AG08396 (cell line): ENCODE measurements at places on chromosomes 1 and 21.

GRCh38 chr1:29749024-29749945 is 513.0 kb downstream of the PTPRU start:
- DNase-seq, result no peak

- DNase-seq, result no peak
Observed at GRCh38 chr1:190172651-190173430, 304.8 kb downstream of the BRINP3 start.

DNA sequence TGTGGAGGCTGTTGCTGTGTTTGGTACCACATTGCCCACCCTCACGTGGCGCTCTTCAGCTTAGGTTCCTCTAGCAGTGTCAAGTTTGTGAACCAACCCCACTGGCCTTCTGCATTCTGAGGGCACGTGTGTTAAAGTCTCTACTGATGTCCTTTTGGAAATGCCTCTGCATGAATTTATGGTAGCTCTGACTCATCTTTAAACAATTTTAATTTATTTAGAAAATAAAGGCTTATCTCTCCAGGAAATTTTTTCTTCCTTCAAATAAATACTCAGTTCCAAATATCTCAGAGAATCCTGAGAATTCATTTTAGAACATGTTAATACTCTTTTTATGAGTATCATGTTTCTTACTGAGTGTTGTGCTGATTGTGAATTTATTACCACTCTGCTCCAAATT is 5.5 kb downstream of the CD1D start:
- no peak for DNase-seq

DNA sequence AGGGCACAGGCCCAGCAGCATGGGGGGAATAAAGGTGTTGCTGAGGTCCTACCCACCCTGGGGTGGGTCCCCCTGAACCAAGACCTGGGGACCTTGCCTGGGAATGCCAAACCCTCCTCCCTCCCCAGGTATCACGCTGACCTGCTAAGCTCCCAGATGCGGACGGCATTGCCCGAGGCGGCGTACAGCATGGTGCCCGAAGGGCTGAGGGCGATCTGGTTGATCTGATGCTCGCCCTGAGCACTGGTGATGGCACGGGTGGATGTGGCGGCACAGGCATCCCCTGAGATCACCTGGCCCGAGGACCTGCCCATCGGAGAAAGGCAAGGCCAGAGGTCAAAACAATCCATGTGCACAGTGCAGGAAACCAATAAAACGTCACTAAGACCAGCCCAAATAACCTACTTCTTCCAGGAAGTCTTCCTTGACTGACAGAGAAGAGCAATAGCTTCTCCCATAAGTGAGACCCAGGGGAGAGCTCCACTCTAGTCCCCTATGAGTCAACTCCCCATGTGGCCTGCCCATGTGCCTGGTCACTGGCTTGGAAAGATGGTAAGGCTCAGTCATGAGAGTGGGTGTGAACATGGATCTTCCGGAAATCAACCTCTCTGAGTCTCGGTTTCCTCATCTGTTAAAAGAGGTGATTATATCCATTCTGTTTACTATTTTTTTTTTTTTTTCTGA is 46.3 kb downstream of the KIF21B start:
- no peak for DNase-seq

- no peak for DNase-seq
Observed at GRCh38 chr1:88799491-88799890, 91.9 kb downstream of the GTF2B start.

- DNase-seq, result no peak
Observed at GRCh38 chr1:183804387-183804786, 533 bp upstream of the RGL1 start.

DNA sequence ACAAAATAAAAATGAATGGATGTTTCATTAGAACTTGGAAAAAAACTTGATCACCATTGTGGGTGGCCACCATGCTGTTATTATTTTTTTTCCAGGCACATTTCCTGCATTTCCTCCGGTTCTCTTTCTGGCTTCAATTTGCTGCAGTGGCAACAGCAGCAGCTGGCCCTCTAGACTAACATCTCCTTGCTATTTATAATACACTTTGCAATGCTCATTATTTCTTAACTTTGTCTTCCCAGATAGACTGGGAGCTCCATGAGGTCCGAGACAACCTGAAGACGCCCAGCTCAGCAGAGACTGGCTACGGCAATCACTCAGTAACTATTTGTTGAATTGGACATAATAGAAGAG is 53.4 kb upstream of the ATP5PO start:
- no peak for DNase-seq

DNA sequence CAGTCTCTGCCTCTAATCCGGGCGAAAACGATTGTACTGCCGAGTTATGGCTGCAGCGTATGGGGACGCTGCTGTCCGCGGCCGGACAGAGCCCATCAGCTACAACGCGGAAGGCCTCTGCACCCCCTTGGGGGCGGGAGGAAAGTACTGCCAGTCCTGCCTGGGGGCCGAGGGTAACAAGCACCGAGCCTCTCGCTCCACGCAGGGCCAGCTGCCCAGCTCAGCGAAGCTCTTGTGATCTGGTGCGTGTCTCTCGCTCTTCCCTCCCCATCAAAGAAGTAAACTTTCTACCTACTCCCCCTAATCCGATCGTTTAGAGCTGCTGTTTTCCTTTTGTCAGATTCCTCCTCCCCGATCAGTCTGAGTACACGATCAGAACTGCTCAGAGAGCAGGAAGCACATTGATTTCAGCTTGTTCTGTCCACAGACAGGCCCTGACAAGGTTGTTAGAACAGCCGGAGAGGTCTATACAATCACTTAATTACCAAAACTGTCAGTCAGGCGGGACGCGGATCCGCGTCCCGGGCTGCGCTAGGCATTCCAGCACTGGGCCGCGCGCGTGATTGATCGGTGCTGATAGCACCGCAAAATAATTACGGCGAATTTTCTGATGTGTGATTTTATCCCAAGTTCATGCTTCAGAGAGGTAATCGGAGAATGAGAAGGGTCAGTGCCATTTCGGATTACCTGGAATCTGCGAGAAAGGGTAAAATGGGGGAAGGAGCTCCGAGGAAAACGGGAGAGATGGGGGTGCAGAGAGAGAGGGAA is 8.7 kb upstream of the BARHL2 start:
- DNase-seq, result peak; percentile 27

DNA sequence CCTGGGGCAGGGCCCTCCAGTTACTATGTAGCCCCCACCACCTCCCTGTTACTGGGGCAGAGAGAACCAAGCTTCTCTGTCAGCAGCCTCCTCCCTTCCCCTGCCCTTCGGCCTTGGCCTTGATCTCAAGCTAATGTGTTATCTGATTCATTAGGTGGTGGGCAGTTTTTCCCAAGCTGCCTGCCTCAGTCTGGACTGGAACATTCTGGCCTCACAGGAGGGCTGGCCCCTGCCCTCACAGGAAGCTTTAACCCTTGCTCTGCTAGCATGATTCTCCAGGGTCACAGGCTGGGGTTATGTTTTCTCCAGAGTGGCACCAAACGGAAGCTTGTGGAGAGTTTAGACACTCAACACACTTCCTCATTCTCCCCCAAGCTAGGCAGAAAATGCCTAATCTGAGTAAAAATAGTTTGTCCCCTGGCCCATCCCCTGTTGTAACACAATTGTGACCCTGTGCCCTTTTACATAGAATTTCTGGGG is 37.2 kb upstream of the SLC6A9 start:
- no peak for DNase-seq

- no peak for DNase-seq
Observed at GRCh38 chr1:31796707-31797106, 19.1 kb downstream of the SPOCD1 start.

DNA sequence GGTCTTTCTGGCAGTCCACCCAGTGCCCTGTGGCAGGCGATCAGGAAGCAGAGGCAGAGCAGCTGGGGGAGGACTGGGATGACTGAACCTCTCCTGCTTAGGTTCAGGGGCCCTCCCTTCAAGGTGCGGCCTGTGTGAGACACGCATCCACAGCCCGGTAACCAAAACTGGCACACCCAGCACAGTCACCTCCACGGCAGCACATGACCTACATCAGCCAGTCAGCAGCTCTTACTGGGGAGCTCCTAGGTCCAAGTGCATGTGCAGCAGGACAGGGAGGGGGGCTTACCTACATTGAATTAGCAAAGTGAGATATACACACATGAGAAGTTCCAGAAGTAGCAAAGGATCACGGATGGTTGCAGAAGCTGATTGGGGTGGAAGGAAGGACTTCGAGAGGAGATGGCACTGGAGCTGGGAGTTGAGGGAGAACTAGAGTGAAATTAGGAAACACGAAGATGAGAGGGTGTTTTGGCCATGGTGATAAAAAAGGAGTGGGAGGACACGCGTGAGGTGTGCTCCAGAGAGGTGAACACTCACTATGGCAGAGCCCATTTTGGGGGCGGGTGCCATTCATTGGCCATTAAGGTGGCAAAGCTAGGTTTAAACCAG is 51.4 kb upstream of the IRF2BP2 start:
- no peak for DNase-seq

GRCh38 chr1:205275916-205276688 is 45.4 kb downstream of the NUAK2 start:
- no peak for DNase-seq

DNA sequence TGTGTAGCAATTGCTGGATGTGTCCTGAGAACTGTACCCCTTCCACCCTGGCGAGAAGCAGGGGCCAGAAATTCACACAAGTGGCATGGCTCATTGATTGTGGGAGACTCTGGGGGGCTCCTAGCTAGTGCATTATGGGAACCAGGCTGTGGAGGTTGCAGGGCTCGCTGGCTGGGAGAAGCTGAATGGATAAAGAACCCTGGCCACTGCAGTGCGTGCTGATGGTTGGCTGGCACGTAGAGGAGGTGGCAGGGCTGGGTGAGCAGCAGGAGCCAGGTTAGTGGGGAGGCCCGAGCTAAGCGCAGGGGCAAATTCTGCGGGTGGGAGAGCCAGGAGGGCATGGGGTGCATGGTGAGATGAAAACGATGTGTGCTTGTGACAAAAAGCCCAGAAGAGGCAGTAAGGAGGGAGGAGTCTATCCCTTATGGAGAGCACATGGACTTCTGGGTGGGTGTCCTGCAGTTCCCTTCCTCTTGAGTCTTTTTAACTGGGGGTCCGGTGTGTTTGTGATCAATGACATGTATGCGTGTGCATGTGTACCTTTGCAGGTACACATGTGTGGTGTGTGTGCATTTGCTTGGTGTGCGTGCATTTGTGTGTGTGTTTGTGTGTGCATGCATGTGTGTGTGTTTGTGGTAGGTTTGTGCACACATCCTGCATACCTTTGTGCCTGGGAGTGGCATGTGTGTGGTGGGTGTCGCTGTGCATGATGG is 3.6 kb downstream of the GUK1 start:
- no peak for DNase-seq

DNA sequence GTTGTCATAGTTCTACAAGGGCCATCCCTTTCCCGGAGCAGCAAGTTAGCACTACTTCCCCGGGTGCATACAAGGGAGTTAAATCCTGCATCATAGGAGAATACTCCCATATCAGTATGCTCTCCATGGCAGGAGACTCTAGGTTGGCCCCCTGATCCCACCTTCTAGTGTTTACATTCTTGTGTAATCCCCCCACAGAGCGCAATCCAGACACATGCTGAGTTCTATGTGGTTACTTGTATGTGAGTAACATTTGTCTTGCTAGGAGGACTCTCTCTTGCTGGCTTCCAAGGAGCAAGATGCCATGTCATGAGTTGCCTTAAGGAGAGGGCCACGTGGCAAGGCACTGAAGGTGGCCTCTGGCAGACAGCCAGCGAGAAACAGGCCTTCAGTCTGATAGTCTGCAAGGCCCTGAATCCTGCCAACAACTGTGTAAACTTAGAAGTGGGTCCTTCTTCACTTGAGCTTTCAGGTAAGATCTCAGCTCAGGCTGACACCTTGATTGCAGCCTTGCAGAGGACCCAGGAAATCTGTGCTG is 155.3 kb downstream of the CDC7 start:
- no peak for DNase-seq

DNA sequence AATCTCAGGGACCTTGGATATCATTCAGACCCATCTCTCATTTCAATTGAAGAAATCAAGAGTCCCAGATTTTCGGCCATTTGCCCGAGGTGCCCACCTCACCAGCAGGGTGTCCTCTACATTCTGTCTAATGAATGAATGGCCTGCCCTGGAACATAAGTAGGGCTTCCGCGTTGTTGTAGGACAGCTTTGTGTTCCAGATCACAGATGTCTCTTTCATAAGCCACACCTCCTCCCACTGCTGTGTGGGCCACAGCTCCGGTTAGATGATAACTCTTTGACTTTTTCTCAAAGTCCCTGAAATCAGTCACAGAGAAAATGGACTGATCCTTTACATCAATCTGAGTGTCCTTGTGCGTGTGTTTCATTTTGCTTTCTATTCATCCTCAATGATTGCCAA is 144.4 kb downstream of the RGS7 start:
- DNase-seq, result no peak

DNA sequence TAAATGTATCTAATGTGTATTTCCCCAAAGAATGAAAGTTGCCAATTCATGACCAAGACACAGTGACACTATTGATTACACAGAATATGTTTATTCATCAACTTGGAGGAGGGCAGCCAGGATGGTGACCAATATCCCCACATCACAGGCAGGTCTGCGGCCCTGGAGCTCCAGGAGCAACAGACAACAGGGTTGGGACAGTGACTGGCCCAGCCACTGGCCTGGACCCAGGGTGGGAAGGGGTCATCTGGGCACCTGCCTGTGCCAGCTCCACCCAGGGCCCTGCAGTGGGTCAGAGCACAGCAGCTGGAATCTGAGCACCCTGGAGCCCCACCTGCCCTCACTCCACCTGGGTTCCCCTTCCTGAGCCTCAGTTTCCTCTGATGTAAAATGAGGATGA is 466.1 kb downstream of the MATN1 start:
- DNase-seq, result no peak

- no peak for DNase-seq
Observed at GRCh38 chr1:194355488-194356106, 1169.2 kb upstream of the B3GALT2 start.

- DNase-seq, result no peak
Observed at GRCh38 chr1:110726755-110727154, 52.0 kb upstream of the KCNA3 start.

GRCh38 chr1:59350521-59350920 is 53.6 kb downstream of the FGGY start:
- DNase-seq, result no peak

GRCh38 chr1:74570797-74571492 is 58.5 kb upstream of the LRRC53 start:
- DNase-seq, result no peak

DNA sequence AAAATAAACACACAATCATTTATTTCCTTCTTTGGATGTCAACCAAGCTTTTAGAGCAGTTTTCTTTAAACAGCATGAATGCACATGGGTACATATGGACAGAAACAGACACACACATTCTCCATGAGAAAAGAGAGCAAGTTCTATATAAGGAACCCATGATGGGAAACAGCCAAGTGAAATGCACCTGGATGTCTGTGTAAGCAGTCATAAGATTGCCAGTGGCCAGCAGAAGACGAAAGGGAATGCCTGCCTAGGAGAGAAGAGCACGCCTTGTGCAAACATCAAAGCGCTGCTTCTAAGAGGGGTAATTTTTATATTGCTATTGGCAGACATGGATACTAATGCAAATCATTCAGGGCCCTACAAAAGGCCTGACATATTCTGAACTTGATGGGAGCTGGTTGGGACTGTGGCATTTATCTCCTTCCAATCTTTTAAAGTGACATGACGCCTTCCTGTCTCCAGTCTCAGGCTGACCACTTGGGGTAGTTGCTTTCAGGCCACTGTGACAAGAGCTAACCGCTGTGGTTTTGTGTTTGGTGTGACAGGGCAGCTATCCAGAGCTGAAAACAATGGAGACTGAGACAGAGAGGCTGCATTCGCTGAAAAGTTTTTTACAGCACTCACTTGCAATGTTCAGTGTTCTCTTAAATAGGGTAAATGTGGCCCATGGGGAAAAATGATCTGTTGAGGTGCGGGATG is 75.0 kb upstream of the DPT start:
- DNase-seq, result no peak
